ENCODE measurements at places on chromosomes 3 and 15.

DNA sequence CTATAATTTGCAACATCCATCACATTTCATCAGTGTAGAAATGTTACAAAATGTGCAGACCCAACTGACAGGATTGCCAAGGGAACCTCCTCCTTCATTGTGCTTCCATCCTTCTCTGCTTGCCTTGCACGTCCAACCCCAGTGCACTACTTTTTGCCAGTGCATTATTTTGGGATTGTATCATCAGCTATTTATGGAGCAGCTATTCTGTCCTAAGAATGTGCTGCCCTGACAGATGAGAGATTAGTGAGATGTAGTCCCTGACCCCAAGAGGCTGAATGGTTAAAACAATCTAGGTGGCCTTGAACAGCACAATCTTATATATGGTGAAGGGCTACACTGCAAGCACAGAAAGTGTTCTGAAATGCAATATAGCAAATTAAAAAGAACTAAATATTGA lies 935.8 kb downstream of the IGSF11 start:
- DNase-seq: no peak

GRCh38 chr3:194631696-194632095 lies 1.5 kb downstream of the TMEM44 start:
- no peak for DNase-seq

- DNase-seq: no peak
These were observed 15.0 kb downstream of the DCBLD2 start for GRCh38 chr3:98886525-98886924.

- no peak for DNase-seq
These were observed 151.6 kb downstream of the FNDC3B start for GRCh38 chr3:172190980-172191379.

DNA sequence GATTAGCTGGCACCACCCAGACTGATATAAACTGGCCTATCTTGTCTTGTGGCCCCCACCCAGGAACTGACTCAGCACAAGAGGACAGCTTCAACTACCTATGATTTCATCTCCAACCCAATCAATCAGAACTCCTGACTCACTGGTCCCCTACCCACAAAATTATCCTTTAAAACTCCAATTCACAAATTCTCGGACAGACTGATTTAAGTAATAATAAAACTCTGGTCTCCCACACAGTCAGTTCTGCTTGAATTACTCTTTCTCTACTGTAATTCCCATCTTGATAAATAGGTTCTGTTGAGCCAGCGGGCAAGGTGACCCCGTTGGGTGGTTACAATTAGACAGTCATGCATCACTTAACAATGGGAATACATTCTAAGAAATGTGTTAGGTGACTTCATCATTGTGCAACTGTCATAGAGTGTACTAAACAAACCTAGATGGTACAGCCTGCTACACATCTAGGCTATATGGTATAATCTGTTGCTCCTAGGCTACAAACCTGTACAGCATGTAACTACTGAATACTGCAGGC lies 48.1 kb upstream of the MAP4 start:
- DNase-seq: no peak

DNA sequence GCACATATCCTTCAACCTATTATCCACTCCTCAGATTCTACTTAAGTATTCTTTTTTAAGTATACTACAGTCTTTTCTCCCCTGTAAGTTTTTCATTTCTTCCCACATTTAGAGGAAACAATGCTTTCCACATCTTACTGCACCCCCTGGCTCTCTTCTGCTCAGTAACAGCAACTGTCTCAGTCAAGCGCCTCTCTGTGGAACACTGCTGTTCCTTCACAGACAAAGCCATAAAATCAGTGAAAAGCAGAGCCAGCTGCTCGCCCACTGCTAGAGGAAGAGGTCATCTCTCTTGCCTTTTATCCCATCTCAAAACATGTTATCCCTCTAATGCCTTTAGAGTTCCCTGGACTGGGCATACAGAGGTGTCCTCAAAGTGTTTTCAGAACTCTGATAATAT lies 24.8 kb downstream of the SERP1 start:
- DNase-seq: no peak

GRCh38 chr3:36919439-36920160 lies 25.3 kb downstream of the TRANK1 start:
- DNase-seq: no peak

DNA sequence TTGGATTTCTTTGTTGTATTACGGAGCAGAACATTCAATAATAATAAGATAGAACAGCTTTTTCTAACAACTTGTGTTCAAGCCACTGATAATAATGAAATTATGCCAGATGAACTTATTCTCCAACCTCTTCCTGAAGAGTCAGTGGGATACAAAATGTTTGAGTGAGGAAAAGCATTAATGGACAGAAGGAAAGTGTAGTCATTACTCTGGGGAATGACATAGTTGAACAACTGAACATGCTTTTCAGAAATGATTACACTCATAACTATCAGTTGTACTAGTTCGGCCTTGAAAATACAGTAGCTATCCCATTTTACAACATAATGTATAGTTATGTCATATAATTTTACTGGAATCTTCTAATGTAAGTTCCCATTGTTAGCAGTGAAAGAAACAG lies 55.9 kb downstream of the ALCAM start:
- no peak for DNase-seq

GRCh38 chr3:5766848-5767247 lies 579.3 kb downstream of the EDEM1 start:
- DNase-seq: no peak

DNA sequence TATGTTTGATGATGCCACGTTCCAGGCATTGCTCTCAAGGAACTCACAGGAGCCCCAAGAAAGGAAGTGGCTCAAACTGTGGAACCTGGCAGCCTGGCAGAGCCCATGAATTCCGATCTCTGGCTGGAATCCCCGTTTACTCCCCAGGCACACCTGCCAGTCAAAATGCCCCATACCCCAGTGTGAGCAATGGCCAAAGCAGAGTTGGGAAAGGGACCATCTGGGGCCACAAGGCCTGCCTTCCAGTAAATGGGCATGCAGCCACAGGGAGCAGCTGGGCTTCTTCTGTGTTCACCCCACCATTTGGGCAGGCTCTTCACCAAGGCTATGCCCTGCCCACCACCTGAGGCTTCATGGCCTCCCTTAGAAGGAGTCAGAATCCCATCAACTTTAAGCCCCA lies 257.0 kb upstream of the GOLGA6L4 start:
- DNase-seq: no peak

DNA sequence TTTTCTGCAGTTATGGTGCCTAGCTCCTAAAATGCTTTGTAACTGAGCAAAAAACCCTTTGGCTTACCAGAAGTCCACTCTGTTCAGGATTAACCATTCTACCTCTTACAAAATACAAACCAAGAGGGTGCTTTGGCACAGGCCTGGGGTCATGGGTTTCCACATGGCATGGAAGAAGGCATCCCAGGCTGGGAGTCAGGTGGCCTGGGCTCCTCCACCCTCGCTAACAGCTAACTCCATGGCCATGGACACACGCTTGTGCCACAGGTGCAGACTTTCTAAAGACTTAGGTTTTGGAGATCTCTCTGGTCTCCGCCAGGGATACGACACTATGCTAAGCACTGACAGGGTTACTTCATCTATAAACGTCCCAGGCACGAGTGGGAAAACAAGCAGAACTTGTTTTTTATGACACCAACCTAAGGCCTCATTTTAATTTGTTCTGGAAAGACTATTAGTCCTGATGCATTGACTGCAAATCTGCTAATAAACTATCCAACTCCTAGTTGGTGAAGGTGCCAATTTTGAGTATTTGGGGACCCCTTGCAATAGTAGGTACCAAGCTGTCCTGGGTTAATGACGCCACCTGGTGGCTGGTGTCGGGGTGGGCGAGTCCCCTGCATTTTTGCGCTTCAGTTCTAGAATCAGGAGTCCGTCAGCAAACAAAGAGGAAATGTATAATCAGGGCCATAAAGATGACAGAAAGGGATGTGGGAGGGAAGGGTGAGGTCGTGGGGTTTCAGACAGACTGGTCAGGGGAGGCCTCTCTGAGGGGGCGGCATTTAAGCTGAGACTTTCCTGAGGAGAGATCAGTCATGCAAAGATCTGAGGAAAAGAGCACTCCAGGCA lies 10.3 kb upstream of the ALDH1A3 start:
- DNase-seq: no peak

DNA sequence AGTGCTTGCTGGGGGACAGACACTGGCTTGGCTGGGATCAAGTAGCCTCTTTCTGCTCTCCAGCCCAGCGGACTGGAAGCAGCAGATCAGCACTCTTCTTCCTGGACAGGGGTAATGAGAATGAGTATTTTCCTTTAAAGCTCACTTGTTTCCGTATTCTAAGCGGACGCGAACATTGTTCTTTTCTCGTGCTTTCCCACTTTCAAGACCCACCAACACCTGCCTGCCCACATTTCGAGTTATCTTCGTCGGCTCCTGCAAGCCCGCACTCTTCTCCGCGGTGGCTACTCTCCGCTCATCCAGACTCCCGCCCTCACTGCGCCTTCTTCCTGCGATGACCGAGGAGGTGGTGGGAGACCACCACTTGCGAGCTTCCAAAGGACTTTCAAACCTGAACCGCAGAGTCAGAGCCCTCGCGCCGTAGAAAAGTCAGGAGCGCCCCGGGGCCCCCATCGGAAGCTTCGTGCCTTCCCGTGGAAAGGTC lies 1.6 kb upstream of the PPM1L start:
- DNase-seq: peak; percentile 5

DNA sequence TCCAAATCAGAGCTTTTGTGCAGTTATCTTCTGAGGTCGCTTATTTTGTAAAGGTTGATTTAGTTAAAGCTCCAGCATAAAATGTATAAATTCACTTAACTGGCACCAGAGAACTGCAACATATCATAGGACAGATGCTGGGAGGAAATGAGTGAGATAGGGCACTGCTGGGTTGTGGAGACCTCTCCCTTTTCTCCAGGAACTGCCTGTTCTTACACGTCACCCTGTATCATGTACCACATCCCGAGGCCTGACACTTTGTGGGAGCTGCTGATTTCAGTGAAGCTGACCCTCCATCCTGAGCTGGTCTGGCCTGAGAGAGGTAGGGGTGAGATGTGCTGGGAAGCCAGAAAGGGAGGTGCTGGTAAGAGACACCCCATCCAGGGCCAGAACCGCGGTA lies 213.8 kb upstream of the FEZF2 start:
- no peak for DNase-seq

DNA sequence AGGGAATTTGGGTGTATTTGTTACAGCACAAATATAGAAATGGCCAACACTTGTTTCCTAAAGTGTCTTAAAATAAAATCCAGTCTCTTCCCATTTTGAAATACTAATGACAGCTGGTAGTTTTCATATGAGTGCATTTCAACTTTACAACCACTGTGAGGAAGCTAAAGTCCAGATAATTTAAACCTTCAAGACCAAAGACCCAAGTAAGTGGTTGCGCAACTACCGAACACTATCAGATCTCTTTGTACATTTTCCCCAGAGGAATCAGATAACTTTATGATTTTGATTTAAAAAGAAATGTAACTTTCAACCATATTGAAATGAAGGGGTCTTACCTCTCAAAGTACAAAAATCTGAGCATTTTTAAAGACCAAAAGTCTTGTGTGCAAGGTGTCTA lies 14.3 kb downstream of the BCL2L10 start:
- no peak for DNase-seq

- no peak for DNase-seq
These were observed 197.7 kb upstream of the GBE1 start for GRCh38 chr3:81958972-81959640.

DNA sequence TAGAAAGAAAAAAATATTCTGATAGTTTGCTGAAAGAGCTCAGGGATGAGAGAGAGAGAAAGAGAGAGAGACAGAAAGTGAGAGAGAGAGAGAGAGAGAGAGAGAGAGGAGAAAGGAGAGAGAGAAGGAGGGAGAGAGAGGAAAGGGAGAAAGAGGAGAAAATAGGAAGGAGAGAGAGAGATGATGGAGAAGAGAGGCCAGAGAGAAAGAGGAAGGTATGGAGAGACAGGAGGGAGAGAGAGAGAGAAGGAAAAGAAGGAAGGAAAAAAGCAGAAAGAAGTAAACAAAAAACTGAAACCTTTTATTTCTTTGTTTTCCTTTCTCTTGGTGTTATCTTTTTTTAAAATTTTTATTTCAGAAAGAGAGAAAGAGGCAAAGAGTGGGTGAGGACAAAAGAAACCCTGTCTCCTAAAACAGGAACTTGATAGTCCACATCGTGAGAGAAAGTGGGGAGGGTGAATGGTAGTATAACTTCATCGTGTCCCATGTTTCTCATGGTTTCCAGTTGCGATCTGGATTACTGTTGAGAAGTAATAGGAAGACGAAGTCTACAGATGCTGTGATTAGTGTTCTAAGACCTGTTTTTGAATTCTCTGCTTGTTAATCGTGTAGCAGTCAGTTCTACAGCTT lies 279.7 kb downstream of the LPP start:
- no peak for DNase-seq

GRCh38 chr3:44987332-44987731 lies 11.3 kb downstream of the EXOSC7 start:
- DNase-seq: no peak

- no peak for DNase-seq
These were observed 142.3 kb upstream of the TPM1 start for GRCh38 chr15:62900071-62900802.

- no peak for DNase-seq
These were observed 43.6 kb upstream of the PLXNA1 start for GRCh38 chr3:126939338-126939718.

DNA sequence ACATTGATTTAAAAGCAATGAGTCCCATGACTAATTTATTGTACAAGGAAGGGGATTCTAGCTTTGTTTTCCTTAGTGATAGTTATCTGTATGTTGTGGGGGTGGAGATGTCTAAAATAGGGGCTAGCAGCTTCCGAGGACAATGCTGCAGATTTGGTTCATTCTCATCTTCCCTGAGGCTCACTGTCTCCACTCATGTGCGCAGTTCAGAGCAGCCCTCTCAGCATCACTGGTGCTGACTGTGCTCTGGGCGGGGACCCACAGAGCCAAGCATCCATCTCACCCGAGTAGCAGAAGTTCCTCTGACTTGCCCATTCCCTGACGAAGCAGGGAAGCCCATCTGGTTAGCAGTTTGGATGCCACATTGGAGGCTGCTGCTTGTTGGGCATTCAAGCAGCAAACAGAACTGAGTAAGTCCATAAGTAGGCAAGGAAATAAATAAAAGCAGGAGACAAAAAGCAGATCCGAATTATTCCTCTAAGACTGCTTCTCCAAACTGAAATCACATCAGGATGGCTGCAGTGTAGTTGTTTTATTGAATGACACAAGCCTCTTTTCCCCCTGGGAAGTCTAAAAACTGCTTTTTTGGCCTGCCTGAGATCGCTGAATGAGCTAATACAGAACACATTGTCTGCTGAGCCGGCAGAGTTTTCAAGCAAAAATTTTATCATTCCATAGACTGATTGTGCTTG lies 27.5 kb downstream of the RARB start:
- DNase-seq: no peak

- no peak for DNase-seq
These were observed 19.2 kb upstream of the MAP6D1 start for GRCh38 chr3:183844606-183845005.

DNA sequence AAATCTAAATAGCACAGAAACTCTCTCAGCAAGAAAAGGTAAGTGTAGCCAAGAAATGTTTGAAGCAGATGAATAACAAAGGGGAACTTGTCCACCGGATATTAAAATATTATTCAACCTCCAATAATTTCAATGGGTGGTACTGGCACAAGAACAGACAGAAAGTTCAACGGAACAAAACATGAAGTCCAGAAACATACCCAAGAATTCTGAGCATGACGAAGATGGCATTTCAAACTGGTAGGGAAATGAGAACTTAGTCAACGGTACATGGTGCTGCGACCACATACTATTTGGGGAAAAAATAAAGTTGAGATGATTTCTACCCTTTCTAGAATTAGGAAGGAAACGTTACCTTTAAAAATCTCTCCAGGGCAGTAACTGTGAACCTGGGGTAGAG lies 5.5 kb downstream of the CHSY1 start:
- no peak for DNase-seq

Data from CD4-positive, alpha-beta T cell treated with Interleukin-2 at 100 ng/mL for 4 hours (primary cell).